Midbrain (tissue), 1 donor: ENCODE measurements at places on chromosomes 3 and 15.
A peak's percentile ranks its signal among the peaks of the same experiment; 100 is the strongest.

DNA sequence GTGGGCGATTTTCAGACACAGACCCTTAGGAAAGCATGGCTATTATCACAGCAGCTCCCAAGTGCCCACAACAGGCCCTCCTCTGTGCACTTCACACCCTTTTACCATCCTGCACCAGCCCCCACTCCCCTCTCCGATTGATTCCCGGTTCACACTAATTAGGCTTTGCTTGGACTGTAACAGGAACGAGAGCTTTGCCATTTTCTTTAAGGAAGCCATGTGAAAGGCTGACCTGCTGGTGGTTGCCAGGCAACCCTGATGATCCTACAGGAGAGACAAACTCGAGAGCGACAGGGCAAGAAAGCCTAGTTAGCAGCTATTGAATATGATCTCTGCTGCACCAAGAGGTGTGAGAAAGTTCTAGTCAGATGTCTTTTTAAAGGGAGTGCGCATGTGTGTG lies 28.2 kb upstream of the DET1 start:
- no peak for DNase-seq

- no peak for DNase-seq
These were observed 261.8 kb upstream of the CBLB start for GRCh38 chr3:106130384-106131198.

GRCh38 chr15:65991721-65992483 lies 122.6 kb downstream of the RAB11A start:
- no peak for DNase-seq

DNA sequence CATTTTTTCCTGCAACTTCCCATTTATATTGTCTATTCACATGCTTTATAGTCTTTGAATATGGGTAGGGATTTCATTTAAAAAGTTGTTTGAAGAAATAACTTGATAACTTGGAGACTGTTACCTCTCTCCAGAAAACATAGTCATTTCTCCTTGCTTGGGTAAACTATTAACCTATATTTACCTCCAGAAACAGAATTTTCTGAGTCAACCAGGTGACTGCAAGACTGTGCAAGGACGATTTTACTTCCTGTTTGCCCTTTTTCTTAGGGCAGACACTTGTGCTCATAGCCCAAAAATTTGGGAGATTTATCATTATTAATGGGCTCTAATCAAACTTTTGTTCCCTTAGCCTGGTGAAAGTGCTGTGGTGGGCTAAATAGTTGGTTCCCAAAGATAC lies 14.3 kb upstream of the MOBP start:
- no peak for DNase-seq

- DNase-seq, result no peak
These were observed 216.1 kb downstream of the NAALADL2 start for GRCh38 chr3:175075269-175075668.

DNA sequence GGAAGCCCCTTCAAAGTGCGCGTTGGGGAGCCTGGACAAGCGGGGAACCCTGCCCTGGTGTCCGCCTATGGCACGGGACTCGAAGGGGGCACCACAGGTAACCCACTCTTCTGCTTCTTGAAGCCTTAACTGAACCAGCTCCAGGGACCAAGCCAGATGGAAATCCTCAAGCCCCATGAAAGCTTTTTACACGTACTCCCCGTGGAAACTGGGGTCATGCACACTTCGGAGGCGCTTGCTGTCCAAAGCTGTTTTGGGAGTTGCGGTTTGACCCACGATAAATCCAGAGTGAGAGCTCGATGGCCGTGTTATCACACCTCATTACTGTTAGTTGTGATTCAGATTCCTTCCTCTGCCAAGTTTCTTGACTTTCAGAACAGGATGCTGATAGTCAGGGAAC lies 47.5 kb downstream of the DNASE1L3 start:
- no peak for DNase-seq

GRCh38 chr3:38721207-38721772 lies 71.8 kb upstream of the SCN5A start:
- DNase-seq, result no peak

DNA sequence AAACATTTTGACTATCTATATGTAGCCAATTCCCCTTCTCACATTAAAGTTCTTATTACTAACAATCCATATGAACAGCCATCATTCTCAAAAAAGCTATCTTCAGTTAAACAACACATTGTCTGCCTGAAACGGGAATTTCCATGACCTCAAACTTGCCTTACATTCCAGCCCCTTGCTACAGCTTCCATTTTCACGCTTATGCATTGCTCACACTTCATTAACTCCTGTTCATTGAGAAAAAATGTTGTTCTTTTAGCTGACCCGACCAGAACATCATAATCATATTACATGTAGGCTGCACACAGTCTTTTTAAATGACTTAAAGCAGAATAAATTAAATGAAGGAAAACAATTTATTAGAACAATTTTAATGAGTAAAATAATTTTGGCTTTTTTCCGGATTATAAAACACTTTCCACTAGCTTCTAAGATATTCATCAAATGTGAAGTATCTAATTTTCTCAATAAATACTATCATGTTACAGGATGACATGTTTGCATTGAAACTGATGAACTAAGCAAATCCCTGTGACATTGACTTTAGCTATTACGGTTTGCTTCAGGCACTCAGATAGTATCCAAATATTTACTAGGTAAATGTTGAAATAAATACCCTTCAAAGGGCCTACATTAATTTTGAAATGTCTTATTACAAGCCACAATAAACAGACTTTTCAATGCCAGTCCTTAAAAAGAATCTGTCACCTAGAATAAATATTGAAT lies 49.9 kb downstream of the P3H2 start:
- DNase-seq, result no peak

GRCh38 chr3:52321481-52321880 lies 5.4 kb downstream of the DNAH1 start:
- no peak for DNase-seq

- DNase-seq, result no peak
These were observed 192.8 kb upstream of the RORA start for GRCh38 chr15:61421938-61422337.

GRCh38 chr3:110327870-110328269 lies 743.7 kb upstream of the NECTIN3 start:
- no peak for DNase-seq

- DNase-seq, result no peak
These were observed 265.4 kb upstream of the KCNMB2 start for GRCh38 chr3:178270838-178271237.

DNA sequence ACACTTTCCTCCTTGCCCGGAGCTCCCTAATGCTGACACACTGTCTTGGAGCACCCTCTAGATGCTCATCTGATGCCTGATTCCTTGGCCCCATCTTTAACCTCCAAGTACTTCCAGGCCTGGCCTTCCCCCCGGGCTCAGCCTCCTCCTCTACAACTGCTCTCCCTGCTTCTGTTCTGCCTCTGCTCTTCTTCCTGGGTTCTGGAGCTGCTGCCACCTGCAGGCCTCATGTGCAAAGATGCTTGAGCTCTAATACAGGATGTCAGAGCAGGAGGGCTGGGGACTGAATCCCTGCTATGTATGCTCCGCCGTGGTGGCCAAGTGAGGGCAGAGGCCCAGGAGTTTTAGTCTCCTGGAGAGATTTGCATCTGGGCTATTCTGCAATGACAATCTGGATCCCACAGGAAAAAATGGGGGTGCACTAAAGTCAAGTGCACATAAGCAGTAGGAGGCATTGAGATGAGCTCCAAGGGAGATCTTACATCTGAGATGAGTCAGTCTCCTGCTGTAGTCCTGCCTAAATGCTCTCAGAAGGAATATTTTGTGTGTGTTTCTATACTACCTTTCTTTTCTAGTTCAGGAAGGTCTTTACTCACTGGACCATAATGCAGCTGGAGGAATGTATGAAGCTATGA lies 296.3 kb downstream of the UACA start:
- peak; percentile 30 for DNase-seq

- DNase-seq, result peak; percentile 67
These were observed 194.6 kb upstream of the TPM1 start for GRCh38 chr15:62847900-62848489.

GRCh38 chr3:18740631-18741583 lies 315.8 kb upstream of the SATB1 start:
- DNase-seq, result no peak

GRCh38 chr15:80581976-80582375 lies 113.1 kb upstream of the ABHD17C start:
- no peak for DNase-seq

GRCh38 chr15:39132070-39132469 lies 448.8 kb upstream of the THBS1 start:
- no peak for DNase-seq

- no peak for DNase-seq
These were observed 147.7 kb downstream of the UACA start for GRCh38 chr15:70615435-70616310.

GRCh38 chr3:33139996-33140395 lies 26.2 kb downstream of the CRTAP start:
- DNase-seq, result no peak

DNA sequence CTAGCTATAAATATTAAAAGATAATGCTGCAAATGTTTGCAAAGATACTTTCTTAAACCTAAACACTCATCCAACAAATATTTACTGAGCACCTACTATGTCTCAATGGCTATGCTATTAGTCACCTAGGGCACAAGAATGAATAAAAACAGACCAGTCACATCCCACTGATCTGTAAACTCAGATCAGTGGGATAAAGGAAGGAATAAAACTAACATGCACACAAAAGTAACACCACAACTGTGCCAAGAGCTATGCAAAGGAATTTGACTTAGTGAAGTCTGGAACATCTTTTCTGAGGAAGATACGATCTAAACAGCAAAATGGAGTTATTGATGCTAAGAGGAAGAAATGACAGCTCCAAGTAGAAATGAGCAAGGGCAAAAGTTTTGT lies 56.6 kb downstream of the CBLB start:
- no peak for DNase-seq

GRCh38 chr3:160685144-160685766 lies 8.3 kb downstream of the ARL14 start:
- no peak for DNase-seq

DNA sequence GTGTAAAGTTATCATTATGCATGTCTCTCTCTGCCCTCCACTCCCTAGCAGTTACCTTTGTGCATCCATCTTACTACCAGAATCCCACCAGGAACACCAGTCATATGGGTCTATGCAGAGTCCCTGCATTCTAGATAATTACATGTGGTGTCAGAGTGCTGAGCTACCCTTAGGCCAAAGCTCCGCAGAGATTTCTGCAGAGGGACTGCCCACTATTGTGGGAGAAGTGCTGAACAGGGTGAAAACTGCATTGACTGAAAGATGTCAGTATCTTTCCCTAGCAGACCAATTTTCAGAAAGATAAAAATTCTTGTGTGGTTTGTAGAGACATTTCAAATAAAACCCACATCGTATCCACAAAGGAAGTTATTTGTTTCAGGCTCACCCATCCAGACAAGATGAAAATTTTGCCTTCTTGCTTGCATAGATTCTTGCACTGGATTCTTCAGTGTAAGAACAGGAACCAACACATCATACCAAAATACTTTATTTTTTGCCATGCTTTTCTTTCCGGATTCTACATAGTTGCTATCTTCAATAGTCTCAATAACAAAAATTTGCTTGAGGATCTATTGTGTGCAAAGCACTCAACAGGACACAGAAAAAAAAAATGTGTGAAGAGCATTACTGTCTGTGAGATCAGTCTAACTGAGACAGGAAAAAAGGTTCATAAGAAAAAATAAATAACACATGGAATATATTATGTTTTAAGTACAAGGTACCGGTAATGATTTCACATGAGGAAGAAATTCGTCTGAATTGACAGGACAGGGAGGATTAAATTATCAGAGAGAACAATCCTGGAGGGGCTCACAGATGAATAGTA lies 32.0 kb upstream of the CCDC80 start:
- DNase-seq, result no peak

- DNase-seq, result no peak
These were observed 146.1 kb downstream of the SMAD6 start for GRCh38 chr15:66848116-66848515.

DNA sequence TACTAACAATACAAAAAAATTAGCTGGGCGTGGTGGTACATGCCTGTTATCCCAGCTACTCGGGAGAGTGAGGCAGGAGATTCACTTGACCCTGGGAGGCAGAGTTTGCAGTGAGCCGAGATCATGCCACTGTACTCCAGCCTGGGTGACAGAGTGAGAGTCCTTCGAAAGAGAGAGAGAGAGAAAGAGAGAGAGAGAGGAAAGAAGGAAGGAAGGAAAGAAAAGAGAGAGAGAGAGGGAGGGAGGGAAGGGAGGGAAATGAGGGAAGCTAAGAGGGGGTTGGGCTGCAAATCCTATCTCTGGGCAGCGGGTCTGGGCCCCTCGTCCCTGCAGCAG lies 59.9 kb upstream of the TFRC start:
- DNase-seq, result no peak

GRCh38 chr3:68060191-68060590 lies 405.8 kb upstream of the SUCLG2 start:
- DNase-seq, result no peak

DNA sequence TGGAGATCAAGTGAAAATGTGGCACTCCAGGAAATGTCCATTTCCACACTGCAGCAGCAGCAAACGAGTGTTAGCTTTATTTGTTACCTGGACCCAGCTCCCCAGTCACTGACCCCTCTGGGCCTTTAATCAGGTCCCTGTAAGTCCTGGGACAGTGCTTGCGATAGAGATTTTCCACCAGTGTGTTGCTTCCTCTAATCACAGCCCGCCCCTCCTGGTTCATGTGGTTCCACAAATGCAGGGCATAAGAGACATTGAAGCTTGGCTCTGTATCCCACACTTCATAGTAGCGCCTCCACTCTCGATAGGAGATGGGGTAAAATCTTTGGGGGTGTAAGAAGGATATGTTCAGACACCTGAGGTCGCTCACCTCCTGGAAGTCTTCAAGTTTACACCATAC lies 8.0 kb downstream of the A4GNT start:
- DNase-seq, result no peak

DNA sequence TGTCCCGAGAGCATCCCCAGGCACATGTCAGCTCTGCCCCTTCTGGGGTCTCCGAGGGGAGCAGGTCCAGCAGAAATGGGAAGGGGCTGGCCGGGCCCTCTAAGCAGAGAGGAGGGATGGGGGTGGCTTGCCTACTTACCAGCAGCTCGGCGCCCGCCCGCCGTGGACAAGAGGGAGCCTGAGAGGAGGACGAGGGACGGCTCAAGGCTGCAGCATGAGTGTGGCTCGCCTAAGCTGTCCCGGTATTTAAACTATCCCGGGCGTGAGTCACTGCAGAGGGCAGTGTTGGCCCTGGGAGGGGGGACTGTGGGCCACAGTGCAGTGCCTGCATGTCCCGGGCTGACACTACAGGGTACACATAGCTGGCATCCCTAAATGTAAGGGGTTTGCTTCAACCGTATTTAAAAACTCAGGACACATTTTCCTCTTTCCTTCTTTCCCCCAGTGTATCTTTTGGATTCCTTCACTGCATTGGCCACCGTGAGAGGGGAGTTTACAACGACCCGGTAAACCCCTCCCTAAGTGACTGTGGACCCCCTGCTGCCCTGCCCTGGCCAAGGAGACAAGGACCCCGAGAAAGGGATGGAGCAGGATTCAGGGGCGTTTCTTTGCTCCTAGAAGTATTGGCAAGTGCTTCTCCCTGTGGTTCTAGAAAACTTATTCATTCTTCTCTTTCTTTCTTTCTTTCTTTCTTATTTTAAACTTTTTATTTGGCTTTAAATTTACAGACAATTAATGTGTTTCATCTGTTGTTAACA lies at the start of gene LRRC15:
TSS of gene LRRC15 (minus strand) at position 222 of the 758 bp plus-strand sequence. CDS start 8,700 bp downstream, outside the sequence.
- no peak for DNase-seq

- DNase-seq, result no peak
These were observed 27.1 kb upstream of the AP4E1 start for GRCh38 chr15:50881121-50882048.
